Heart right ventricle (tissue), 16 donors: ENCODE measurements at places on chromosomes 11 and 22. TPM values are rescaled to one million over a fixed set of nuclear protein-coding genes. Genes with fewer than 3 reads are reported as not detected.

The NXPE4 gene
- not detected for polyA plus RNA-seq

The OTOG gene
- not detected for polyA plus RNA-seq

The OR5B21 gene
- polyA plus RNA-seq, result not detected

The FGF19 gene
- polyA plus RNA-seq, result not detected

The KBTBD3 gene
- 4.2 TPM for polyA plus RNA-seq

DNA sequence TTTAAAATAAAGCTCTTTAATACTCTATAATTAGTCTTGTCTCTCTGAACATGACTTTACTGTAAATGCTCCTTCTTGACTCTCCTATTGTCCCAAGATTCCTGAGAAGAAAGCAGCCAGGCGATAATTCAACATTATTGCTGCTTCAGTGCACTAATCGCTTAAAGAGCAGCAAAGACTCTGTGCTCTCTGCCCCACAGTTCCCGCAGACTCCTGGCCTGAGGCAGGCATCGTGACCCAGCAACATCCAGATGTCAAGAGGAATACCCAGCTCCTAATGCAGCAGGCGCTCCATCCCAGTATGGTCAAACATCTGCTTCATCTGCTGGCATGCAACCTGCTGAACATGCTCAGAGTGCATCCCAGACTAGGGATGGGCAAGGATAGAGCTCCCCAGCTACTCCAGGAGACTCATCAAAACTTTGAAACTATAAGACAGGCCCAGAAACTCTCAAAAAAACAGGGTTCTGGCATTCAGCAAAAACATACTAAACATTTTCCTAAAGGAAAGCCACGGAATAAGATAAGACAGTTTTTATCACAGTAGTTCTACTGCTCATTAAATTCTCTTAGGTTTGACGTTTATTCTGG is 270.0 kb downstream of the SOX6 start:
- no peak for DNase-seq

DNA sequence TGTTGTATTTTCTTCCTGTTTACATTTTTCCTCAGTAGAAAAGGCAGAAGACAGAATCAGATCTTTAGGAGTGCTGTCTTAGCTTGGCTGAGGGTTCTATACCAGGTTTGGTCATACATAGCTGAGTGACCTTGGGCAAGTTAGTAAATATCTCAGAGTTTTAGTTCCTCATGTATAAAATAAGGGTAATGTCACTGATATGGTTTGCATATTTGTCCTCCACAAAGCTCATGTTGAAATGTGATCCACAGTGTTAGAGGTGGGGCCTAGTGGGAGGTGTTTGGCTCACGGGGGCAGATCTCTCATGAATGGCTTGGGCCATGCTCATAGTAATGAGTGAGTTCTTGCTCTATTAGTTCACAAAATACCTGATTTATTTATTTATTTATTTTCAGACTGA is 7.5 kb upstream of the HTR3A start:
- DNase-seq, result no peak

GRCh38 chr22:32870474-32870873 is 69.0 kb downstream of the TIMP3 start:
- DNase-seq, result no peak

GRCh38 chr11:70580036-70580805 is 181.9 kb downstream of the CTTN start:
- no peak for DNase-seq

DNA sequence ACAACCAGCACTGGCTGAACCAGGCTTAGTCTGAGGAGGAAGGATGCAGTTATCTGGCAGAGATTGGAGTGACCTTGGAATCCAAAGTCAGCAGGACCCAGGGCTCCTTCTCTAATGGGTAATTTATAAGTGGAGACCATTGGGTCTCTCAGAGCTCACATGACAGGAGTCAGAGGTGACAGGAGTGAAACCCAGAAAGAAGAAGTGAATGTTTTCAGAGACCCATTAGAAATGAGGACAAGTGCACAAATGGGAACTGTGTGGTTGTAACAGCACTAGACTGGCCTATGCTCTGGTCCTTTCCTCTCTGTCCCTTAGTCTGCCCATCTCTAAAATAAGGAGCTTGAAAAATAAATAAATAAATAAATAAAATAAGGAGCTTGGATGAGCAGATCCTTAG is 107.4 kb downstream of the SERGEF start:
- DNase-seq, result no peak

DNA sequence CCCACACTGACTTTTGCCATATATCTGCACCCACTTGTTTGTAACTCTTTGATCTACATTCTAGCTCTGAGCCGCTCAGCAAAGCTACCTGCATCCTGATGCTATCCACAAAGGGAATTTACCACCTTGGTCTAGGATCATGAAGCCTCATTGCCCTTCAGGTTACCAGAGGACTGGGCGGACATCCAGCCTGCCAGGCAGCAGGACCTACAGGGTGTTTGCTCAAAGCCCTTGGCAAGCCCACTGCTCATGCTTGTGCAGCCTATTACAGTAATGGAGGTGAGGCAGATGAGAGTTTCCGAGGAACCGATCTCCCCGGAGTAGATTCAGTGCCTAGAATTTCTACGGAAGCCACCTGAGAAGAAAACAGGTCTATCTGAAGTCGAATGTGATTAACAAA is 417.2 kb downstream of the OPCML start:
- peak; percentile 55 for DNase-seq

DNA sequence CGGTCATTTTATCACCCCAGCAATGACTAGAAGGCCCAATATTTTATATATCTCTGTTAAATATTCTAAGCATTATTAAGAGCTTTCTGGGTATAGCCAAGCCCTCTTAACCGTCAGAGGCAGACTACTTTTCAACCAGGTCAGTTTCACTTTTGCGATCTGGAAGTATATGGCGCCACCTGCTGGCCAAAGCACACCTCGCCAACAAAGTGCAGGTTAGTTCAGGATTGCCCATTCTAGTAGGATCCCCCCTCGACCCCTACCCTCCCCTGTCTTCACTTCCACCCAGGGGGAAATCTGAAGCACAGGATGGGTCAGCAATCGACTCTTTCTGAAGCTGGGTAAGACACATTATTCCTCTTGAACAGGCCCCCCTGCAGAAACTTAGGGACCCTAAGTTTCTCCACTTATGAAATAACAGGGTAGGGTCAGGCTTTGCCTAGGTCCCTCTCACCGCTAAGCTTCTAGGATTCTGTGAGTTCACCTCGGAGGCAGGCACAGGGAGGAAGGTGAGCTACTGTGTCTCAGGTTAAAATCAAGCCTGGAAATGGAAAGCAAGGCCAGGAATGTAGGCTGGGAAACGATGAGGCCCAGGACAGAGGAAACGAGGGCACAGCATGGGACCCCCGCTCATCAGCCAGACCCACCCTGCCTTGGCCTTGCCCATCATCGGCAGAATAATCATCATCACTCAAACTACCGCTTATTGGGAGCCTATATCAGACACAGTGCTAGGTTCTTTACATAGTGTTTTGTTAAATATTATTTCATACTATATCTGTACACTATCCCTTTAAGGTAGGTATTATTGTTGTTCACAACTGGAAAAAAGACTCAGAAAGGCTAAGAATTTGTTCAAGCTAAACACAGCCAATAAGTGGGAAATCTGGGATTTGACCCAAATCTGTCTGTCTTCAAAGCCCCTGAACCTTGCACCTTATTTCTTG is 35.6 kb downstream of the KCNJ1 start:
- DNase-seq, result peak; percentile 85

DNA sequence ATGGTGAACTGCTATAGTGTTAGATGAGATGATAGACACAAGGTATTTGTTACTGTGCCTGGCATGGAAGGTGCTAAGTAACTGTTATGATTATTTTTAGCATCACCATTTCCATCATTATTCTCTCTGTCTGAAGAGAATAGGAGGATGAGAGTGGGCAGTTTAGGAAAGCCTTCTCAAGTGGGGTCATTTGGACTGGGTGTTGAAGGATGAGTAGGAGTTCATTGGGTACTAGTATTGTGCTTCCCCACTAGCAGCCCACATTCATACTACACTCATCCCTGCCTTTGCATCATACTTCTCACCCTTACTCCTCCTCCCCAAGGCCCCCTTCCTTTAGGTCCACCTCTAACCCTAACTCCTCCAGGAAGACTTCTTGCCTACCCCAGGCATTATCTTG is 20.6 kb downstream of the MYEOV start:
- DNase-seq, result no peak

DNA sequence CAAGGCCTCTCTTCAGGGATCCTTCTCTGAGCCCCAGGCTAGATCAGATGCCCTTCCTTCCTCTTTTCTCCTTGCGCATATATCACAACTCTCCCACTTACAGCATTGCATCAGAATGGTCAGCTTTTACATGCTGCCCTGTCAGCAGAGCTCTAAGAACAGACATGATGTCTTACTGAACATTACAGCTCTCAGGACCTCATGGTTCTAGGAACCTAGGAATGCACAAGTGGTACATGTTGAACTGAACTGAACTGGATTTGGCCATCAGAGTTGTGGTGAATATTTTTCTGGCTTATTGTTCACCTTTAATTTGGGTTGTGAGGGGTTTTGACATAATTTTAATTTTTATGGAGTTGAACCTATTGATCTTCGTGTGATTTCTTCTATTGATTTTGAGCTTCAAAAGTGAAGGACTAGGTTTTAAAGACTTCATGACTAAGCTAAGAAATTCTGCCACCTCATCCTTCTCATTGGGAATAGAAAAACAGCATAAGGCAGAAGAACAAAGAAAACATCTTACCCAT is 37.7 kb upstream of the SPON1 start:
- DNase-seq, result no peak

DNA sequence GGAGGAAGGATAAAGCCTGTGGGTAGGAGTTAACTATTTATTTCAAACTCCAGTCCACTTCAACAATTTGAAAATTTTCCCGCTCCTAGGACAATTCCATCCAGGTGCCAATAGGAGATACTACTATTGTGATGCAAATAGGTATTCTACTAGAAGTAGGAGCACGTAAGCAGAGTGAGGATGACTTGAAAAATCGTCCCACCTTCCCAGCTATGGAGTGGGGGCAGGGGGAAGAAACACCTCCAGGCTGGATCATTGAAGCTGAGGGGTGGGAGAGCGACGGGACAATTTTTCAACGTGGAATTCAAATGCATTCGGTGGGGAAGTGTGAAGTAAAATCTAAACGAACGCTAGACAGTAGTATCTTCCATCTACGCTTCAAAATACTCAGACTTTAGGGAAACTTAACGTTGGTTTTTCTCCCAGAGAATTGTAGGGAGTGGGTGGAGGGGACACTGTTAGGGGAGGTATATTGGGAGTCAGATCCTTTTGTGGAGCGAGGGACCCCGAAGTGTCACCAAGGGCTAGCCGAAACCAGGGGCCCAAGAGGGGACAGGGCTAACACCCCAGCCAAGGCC is 523 bp upstream of the ARHGAP42 start:
- DNase-seq, result no peak

GRCh38 chr11:114148013-114148382 is 88.5 kb downstream of the ZBTB16 start:
- DNase-seq, result no peak

GRCh38 chr11:75270896-75271418 is 30.4 kb downstream of the TPBGL start:
- no peak for DNase-seq

DNA sequence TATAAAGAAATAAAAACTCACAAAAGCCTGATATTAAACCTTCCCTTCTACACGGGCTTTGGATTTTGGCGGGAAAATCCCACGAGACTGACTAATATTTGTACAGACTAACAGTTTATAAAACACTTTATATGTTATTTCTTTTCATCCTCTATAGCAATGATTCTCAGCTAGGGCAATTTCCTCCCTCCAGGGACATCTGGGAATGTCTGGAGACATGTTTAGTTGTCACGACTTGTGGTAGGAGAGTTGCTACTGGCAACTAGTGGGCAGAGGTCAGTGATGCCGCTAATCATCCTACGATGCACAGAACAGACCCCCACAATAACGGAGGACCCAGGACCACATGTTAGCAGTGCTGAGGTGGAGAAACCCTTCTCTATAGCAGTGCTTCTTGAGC is 304.8 kb upstream of the PITPNB start:
- no peak for DNase-seq

DNA sequence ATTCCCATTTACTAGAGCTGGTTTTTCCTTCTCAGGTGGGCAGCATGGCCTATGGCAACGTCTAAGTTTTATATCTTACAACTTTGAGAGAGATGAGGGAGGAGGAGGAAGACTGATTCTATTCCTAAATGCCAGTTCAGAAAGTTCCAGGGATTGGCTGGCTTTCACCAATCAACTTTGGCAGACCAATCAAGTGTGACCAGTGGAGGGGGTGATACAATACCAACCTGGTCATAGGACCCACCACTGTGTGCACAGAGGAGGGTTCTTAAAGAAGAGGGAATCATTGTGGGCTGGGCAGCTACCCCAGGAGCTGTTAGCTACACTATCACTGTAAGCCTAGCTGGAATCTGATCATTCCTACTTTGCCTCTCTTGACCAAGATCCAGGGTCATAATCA is 8.1 kb downstream of the DIXDC1 start:
- no peak for DNase-seq

DNA sequence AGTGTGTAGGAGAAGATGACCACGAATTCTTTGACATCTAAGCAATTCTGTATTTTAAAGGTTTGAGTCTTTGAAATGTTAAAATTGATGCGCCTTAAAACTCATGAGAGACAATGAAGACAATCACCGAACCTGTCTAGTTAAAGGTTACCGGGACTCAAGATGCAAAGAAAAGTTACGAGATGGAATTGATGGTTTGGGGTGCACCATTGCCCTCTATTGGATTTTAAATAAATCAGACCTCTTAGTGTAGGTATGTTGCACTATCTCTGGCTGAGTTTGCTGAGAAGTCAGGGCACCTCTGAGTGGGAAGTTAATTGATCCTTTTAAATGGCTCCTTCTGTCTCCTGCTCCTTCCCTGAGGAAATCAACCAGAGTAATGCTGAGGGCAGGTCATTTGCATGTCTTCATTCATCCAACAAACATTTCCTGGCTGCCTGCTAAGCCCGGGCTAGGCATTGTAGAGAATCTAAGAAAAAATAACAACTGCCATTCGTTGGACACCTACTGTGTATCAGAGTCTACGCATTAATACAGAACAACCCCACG is 19.4 kb upstream of the TMA7B start:
- DNase-seq, result no peak

- DNase-seq, result no peak
Measured at GRCh38 chr11:116232364-116232828, 540.4 kb downstream of the BUD13 start.

DNA sequence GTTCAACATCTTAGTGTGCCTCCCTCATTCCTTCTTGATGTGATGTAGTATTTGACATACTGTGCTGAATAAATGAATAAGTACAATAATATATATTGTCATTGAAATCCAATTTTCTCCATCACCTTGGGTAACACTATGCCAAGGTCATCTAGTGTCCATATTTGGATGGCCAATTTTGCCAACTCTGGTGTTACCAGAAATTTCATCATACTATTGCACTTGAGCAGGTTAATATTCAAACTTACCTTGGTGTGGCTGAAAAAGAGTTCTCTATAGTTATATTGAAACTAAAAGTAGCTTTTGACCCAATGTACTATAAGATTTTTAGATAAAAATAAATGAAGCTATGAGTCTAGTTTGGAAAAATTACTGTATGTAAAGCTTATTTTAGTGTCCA is 98.2 kb upstream of the SLC6A5 start:
- no peak for DNase-seq

- no peak for DNase-seq
Measured at GRCh38 chr11:79507706-79508105, 66.9 kb upstream of the TENM4 start.

GRCh38 chr11:72780296-72781062 is 13.4 kb downstream of the STARD10 start:
- DNase-seq, result no peak
